Mucosa of descending colon (tissue), 3 donors: ENCODE measurements at places on chromosomes 2 and 18. TPM values are rescaled to one million over a fixed set of nuclear protein-coding genes. Genes with fewer than 3 reads are reported as not detected.

DNA sequence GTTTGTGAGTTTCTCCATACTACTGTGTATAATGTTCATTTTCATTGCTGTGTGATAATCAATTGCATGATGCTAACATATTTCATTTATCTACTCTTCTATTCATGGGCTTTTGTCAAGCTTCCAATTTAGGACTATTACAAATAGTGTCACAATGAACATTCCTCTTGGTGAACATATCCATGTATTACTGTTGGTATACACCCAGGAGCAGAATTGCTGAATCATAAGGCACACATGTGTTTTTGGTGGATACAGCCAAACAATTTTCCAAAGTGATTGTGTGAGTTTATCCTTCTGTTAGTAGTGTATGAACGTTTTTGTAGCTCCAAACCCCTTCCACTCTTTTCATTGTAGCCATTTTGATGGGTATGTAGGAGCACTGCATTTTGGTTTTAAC is 101.6 kb upstream of the COPS8 start:
- DNase-seq: no peak

DNA sequence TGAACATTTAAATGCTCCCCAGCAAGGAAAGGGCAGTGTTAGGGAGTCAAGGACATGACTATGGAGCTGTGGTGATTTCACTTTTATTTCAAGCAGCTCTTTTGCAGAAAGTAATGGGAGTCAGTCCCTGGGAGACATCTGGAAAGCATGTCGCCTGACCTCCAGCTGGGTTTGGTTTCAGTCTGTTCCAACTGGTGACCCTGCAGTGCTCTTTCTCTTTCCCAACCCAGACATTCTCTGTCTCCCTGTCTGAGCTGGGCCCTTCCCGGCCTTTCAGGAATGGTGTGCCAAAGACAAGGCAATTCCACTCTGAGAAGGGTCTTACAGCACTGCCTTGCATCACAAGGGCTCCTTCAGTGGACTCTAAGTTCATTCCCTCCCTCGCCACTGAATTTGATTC is 323.2 kb downstream of the OSR1 start:
- no peak for DNase-seq

DNA sequence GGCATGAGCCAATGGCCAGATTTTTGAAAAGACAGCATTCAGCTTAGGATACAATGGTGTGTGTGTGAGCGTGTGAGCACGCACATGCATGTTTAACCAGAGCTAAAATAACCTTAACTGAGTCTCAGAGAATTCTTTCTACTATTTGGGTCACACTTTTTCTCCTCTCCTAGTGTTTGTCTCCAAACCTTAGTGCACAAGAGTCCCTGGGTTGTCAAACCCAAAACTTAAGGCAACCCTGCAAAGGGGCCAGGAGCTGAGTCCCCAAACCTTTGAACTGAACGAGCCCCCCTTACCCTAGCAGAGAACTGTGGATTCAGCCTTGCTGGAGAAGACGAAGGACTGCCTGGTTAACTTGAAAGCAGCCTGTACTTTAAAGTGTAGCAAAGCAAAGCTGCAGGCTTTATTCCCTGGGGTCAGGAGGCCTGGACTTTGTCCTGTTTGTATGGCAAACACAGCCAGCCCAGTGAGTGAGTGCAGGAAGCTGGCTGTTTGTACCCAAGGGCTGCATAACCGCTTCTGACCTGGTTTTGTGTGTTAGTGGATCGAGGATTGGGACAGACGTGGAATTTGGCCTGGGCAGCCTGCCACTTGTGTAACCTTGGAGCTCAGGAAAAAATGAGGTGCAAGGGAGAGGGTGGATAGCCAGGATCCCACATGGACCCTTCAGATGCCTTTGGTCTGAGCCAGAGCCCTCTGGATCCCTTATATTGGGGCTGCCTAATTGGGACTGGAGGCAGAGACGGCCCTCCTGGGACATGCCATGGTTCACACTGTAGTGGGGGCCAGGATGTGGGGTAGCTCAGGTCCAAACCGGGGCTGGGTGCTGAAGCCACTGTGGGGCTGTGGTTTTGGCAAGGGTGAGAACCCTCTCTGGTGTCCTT is 6.4 kb upstream of the PSMD1 start:
- peak; percentile 87 for DNase-seq

DNA sequence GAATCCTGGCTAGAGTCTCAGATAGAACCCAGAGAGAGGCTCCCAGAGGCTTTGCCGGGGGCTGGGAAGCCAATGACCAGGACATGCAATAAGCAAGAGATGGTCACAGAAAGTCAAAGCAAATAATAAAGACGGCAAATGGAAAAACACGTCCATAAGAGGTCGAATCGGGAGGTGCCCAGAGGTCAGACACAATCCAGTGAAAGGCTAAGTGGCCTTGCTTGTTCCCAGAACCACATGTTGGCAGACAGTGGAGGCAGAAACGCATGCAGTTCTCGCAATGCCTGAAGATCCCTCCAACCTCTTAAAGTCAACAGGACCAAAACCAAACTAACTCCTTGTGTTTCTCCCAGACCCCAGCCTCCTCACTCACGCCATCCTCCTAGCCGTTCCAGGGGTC is 3.0 kb downstream of the CYB5A start:
- DNase-seq: no peak

- no peak for DNase-seq
Measured at GRCh38 chr2:7956126-7956689, 725.6 kb upstream of the ID2 start.

The MAP2 gene
- total RNA-seq: 2.3 TPM
